ENCODE measurements at places on chromosomes 13 and 19.
A peak's percentile ranks its signal among the peaks of the same experiment; 100 is the strongest.

DNA sequence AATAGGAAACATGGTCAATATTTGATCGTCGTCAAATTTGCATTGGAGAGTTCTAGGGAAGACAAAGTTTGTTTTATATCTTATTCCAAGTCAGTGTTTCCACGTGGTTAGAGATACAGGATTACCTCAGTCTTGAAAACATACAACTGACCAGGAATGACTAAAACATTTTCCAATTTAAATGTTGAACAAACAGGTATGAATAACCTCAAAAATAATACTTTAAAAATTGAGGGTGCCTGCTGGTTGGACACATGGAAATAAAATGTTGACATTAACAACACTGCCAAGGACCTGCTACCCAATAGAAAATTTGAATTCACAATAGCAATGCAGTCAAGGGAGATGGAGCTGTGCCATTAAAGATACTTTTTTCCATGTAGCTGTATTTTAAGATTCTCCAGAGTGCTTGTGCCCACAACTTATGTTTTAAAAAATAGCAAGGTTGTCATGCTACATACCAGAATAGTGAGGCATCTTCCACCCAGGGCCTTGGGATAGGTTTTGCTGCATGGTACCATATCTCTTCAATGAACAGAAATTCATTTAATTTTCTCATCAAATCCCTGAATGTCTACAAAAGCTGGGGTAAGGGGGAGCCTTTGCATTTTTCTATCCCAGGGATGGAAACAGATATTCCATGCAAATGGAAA is 260.8 kb downstream of the EFNB2 start:
- no peak for DNase-seq

GRCh38 chr13:74210693-74211393 is 76.6 kb upstream of the KLF12 start:
- DNase-seq, result peak; percentile 82

DNA sequence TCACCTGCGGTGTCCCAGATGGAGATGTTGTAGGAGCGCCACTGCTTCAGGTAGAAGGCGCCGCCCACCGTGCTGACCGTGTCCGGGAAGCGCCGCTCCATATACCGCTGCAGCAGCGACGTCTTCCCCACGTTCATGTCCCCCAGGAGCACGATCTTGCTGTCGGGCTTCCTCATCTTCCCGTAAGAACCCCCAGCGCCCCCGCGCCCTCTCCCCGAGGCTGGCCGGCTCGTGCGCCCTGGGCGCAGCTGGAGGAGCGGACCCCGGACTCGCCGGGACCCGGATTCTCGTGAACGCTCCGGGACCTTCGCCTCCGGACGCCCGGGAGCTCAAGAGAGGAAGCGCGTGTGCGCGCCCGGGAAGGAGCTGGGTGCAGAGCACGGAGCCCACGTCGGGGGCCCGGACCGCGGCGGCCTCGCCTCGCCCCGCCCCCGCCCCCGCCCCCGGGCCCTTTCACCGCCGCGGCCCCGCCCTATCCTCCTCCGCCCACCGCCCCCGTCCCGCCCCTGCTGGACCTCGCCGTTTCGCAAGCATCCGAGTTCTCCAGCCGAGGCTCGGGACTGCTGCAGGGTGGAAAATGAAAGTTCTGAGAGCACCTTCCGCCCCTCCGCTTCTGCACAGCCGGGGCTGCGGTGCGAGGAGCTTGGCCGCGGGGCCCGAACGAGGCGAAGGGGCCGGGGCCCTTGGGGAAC is at the start of gene RAB20:
Gene RAB20, minus strand, starts transcription at position 379 of the 692 bp plus-strand sequence. Its CDS starts 203 bp downstream, at position 176.
- no peak for DNase-seq

- no peak for DNase-seq
Measured at GRCh38 chr13:90032841-90033493, 1314.5 kb upstream of the MIR17HG start.

GRCh38 chr19:44745341-44745831 is 3.1 kb upstream of the BCL3 start:
- no peak for DNase-seq

- DNase-seq, result no peak
Measured at GRCh38 chr13:48492096-48492440, 40.8 kb downstream of the RCBTB2 start.

DNA sequence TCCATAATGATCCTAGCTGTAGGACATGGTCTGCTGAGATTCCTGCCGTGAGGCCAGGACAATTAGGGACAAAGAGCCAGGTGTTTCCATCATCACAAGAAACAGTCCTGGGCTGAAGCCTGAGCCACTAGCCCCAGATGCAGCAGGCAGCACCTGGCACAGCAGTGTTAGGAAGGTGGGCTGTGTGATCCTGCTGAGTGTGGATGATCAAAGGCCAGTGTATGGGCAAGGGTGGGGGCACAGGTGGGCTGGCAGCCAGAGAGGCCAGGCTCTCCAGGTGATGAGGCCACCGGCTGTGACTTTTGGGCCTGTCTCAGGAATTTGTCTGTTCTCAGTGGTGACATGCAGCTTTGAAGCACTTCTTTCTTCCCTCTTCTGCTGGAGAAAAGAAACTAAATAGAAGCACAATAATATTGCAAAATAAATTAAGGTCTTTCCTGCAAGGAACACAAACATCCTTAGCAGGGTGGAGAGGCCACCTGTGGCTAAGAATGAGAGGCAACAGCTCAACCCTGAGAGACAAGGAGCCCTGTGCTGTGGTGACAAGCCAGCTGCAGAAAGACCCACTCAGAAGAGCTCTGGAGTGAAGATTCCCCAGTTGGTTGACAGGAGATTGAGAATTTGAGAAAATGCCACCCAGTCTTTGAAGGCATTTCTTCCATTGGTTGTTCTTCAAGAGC is 127.6 kb downstream of the KATNAL1 start:
- DNase-seq, result no peak

DNA sequence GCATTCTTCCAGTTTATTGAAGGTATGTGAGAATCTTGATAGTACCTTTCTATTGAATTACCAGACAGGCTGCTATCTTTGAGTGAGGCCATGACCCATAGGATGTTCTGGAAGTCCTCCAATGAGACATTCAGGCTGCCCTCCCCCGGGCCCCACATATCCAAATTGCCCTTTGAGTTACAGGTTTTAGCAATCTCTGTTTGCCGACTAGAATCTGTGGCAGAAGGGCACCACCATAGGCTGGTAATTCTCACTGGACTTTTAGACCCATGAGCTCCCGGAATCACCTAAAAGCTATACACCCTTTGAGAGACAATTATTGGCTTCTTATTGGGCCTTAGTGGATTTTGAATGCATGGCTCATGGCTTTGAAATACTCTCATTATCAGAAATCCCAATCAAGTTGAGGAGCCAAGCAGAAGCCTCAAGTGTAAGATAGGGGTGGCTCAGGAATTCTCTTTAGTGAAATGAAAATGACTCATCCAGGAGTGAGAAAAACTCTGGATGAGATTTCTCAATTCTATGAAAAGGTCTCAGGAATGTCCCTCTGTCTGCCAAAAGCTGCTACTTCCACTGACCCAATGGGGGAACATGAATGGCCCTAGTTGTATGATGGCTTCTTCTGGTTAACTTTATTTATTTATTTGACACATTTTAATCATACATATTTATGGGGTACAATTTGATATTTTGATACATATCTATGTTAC is 172.1 kb upstream of the CSNK1A1L start:
- DNase-seq, result no peak

DNA sequence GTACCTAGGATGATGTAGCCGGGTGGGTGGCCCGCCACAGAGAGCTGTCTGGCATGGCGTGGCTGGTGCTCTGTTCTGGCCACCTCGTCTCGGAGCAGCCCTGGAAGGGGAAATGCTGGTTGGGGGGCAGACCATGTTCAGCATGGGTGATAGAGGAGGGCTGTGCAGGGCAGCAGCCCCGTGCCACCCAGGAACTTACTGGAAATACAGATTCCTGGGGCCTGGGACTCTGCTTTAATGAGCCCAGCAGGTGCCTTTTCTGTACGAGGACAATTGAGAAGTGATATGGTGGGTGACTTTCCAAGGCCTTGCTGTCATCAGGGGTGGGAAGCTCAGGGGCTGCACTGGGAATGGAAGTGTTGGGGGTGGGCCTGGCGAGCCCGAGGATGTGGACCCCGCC is 24.7 kb downstream of the SMARCA4 start:
- DNase-seq, result no peak

DNA sequence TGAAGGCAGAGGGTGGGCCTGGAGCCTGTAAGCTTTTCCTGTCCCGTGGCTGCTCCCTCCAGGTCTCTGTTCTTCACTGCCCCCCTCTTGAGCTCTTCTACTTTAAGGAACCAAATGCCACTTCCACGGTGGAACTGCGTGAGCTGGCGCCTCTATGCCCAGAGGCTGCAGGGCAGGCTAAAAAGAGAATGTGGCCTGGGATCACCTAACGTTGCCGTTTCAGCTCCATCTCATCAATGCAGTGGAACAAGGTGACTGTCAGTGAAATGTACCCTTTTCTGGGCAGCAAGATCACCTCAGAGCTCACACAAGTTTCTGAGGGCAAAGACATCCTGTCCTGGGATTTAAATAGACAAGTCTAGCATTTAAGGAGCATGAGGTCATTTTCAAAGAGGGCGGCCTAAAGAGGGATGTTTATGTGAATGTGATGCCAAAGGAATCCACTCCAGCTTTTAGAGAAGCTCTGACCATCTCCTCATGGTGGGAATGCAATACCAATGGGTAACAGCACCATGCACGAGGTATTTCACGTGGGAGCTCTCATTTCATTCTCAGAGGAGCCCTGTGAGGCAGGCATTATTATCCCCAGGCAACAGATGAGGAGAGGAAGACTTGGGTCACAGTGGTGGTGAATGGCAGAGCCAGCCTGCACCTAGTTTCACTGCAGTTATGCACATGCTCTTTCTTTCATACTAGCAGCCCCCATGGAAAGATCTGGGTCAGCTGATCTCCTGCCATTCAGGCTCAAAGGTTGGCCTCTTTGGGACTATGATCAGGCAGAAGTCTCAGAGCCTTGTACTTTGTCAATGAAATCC is 39.3 kb downstream of the RGCC start:
- DNase-seq, result no peak

- no peak for DNase-seq
Measured at GRCh38 chr19:36149673-36150406, 2.4 kb downstream of the COX7A1 start.

GRCh38 chr13:29925457-29926097 is 75.2 kb upstream of the UBL3 start:
- peak; percentile 63 for DNase-seq

DNA sequence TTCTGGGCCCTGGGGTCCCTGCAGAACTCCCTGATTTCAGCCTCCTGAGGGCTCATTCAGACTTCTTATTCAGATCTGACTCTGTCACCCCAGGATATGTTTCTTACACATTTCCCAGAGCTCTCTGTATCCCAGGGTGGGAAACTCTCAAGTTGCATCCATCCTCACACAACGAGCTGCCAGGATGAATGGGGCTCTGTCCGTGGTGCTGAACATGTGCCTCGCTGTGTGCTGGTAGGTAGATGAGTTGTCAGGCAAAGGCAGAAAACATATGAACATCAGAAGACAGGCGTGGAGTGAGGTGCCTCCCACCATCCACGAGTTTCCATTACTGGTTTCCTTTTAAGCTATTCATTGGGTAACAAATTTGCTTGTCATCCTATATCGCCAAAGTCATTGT is 11.4 kb upstream of the IGFL1 start:
- no peak for DNase-seq

DNA sequence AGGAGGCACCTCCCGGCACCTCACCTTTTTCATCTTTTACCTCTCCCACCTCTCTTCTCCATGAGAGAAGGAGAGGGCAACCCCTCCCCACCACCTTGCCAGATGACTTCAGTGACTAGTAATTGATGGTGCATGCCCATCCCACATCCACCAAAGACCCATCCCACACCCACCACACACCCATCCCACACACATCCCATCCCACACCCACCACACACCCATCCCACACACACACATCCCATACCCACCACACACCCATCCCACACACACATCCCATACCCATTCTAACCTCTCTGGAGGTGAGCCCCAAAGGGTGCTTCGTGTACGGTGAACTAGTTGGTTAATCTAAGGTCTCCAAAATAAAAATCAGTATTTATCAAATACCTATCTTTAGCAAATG is 44.7 kb downstream of the STK24 start:
- no peak for DNase-seq

GRCh38 chr19:38638461-38638860 is 9.0 kb upstream of the ACTN4 start:
- DNase-seq, result no peak

- DNase-seq, result no peak
Measured at GRCh38 chr19:16904599-16904998, 15.8 kb downstream of the F2RL3 start.

DNA sequence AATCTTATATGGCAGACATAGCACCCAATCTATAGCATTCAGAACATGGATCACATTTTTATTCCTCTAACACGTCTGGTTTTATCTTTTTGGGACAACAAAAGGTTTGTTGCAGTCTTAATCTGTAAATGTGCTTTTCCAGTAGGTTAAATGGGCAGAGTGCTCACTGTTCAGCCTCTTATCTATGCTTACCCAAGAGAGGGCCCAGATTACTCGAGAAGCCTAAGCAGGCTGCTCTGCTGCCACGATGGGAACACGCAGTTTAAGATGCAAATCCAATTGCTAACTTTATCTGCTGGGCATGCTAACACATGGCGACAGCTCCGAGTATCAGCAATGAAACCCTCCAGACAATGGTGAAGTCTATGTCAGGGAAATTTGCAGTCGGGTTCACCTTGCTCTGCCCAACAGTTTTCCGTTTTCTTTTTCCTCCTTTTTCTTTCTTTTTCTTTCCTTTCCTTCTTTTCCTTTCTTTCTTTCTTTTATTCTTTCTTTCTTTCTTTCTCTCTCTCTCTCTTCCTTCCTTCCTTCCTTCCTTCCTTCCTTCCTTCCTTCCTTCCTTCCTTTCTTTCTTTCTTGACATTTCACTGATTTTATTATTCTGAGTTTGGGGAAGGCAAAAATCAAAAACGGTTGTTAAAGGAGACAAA is 115.3 kb downstream of the RBM26 start:
- no peak for DNase-seq

GRCh38 chr13:94667190-94667589 is 45.2 kb downstream of the SOX21 start:
- no peak for DNase-seq

- DNase-seq, result no peak
Measured at GRCh38 chr19:28224441-28224840, 988.5 kb downstream of the UQCRFS1 start.

DNA sequence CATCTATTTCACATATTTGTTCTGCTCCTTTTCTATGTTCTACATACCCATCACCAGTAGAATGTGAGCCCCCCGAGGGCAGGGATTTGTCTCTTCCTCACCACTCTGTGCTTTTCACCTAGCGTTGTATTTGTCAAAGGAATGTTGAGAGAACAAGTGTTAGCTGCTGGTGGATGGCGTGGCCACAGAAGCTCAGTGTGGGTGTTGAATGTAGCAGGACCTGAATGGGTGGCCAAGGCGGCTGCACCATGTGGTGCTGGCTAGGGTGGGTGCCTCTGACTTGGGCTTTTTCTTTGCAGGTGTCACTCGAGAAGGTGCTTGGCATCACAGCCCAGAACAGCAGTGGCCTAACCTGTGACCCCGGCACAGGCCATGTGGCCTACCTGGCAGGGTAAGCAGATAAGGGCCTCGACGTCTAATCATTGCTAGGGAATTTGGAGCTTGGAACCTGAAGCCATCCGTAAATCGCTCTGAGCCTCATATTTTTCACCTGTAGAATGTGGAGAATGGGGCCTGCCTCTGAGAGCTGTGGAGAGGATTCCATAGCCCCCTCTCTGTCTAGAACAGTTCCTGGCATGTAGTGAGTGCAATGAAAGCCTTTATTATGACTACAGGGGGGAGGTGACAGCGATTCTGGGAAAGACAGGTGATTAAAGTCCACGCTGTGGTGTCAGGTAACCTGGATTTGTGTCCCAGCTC is 3.9 kb downstream of the WDR62 start:
- no peak for DNase-seq

Measured in HS-27A (cell line).